ENCODE measurements at places on chromosomes 13 and 19. TPM values are rescaled to one million over a fixed set of nuclear protein-coding genes. Genes with fewer than 3 reads are reported as not detected.

The ZNF132 gene
- total RNA-seq: 5.3 TPM

The CARS2 gene
- 49.6 TPM for total RNA-seq

DNA sequence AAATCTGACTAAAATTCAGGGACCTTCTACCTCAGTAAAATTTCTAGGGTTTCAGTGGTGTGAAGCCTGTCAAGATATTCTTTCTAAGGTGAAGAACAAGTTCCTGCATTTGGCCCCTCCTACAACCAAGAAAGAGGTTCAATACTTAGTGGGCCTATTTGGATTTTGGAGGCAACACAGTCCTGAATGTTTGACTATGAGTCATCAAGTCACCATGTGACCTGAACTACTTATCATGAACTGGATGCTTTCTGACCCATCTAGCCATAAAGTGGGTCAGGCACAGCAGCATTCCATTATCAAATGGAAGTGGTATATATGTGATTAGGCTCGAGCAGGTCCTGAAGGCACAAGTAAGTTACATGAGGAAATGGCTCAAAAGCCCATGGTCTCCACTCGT, 163.0 kb upstream of the IRS2 start:
- no peak overlapping the region for H3K27ac ChIP-seq
- no peaks in the 10 kb centered on the region for H3K27me3 ChIP-seq
- no peak for ATAC-seq
- H3K36me3 ChIP-seq: no peaks in the 10 kb centered on the region

The ZNF69 gene
- 3.5 TPM for total RNA-seq

The C19orf12 gene
- 37.6 TPM for total RNA-seq
